ENCODE measurements at places on chromosomes 1 and 21.

GRCh38 chr1:28258628-28259251 is 578 bp upstream of the SESN2 start:
- DNase-seq = no peak

GRCh38 chr1:221164029-221164428 is 284.8 kb downstream of the HLX start:
- DNase-seq = no peak

DNA sequence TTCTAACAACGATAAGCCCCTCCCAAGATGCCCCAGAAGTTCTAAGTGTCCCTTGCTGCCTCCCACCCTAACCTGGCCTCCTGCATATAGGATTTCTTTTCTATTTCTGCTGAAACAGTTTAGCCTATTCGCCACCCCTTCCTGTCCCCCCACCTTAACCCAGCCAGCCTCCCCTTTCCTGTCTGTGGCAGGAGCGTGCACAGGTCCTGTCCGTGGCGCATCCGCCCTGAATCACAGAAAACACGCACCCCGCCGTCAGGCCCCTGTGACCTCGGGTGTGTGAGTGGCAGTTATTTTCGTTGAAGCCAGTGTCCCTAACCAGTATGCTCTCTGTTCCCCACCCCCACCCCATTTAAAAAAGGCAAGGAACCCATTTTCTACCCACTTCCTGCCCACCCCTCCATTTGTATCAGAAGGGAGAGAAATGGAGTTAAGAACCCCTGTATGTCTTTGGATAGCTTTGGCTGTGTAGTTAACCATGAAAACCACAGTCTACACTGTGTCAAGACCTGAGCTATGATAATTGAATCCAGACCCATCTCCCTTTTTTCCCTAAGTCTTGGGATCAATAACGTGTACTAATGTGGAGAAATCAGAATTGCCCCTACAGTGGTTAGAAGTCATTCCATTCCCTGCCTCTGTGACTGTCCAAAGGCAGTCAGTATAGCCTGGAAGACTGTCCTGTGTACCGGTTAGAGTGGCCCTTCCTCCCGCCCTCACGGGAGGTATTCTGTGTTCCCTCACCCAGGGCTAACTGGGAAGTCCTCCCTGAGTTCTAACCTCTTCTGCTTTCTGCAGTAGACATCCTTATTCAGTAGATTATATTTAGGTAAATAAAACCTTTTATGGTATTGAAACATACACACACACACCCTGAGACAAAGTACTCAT is 1.8 kb downstream of the PLEKHO1 start:
- no peak for DNase-seq

GRCh38 chr21:31772674-31773555 is 41.0 kb upstream of the SCAF4 start:
- DNase-seq = no peak

DNA sequence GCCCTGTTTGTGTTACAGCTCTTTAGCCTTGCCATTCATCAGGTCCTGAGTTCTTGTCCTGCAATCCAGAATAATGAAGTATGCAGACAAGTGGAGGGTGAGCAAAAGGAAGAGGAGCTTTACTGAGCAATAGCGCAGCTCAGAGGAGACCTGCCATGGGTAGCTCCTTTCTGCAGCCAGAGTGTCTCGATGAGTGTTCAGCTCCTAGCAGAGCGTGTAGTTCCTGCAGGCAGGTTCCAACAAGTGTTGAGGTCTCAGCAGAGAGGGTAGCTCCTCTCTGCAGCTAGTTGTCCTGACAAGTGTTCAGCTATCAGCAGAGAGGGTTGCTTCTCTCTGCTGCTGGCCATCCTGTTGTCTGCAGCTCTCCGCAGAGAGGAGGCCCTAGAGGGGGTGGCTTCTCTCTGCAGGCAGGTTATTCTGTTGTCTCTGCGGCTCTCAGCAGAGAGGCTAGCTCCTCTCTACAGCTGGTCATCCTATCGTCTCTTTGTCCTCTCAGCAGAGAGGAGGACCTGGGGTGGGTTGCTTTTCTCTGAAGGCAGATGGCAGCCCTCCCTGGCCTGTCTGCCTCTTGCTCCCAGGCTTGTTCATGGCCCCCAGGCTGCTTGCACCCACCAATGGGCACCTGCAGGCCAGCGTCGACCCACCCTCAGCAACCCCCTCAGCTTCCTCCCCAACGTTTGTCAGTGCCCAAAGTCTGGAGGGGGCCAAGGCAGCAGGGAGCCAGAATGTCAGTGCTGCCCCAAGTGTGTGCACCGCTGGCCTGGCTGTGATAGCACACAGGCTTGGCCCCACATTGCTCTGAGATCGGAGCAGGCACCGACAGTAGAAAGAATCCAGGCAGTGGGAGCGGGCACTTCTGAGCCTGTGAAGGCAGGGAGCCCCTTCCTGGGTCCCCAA is 112.5 kb upstream of the RUNX3 start:
- DNase-seq = no peak

- DNase-seq = peak; percentile 26
Measured at GRCh38 chr1:110412576-110412975, 5.1 kb upstream of the LAMTOR5 start.

DNA sequence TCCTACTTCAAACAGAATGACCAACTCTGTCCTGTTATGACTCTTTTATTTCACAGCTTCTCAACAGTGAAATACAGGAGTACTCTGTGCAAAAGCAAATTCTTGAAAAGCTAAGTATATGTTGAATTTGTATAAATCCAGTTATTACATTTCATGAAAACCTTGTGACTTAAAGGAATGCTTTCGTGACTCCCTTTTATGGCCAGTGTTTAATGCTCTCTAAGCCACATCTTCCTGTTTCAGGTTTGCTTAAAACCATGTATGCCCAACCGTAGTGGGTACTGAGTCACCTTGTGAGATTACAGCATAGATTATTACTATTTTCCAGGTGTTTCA is 40.2 kb upstream of the KIF1B start:
- DNase-seq = no peak

DNA sequence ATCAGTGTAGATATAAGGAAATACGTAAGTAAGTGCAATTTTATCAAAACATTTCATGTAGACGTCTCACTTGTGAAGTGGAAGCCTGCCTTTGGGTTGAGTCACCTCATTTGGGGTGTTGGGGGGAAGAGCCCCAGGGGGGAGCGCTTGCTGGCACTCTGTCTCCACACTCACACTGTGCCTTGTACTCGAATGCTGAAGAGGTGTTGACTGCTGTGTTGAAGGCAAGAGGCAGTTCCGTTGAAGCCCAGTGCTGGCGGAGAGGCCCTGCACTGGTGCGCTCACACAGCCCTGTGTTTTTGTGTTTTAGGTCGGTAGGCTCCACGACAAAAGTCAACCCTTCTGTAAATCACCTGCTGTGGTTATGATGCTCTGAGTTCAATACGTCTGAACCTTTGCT is 131.9 kb upstream of the COL6A1 start:
- no peak for DNase-seq

DNA sequence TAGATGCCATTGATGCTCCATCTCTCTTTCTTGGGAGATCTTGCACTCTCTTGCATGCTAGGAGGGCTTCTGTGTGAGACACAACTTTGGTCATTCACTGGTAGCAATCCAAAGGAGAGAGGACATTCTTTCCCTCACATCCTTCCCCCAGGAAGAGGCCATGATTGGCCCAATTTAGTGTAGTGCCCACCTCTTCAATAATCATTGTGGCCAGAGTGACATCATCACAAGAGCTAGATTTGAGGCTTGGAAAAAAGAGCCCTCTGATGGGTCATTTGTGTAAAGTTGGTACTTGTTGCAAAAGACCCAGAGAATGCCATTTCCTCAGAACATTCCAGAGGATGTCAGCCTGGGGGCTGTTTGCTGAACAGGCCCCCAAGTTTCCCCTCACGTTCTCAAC is 30.2 kb downstream of the S100A6 start:
- no peak for DNase-seq

- DNase-seq = no peak
Measured at GRCh38 chr1:51484591-51484990, 34.5 kb downstream of the EPS15 start.

- no peak for DNase-seq
Measured at GRCh38 chr21:21345296-21345695, 347.1 kb downstream of the NCAM2 start.

GRCh38 chr21:41761211-41761933 is 5.5 kb downstream of the RIPK4 start:
- DNase-seq = no peak

- no peak for DNase-seq
Measured at GRCh38 chr1:59412718-59413326, 115.9 kb downstream of the FGGY start.

DNA sequence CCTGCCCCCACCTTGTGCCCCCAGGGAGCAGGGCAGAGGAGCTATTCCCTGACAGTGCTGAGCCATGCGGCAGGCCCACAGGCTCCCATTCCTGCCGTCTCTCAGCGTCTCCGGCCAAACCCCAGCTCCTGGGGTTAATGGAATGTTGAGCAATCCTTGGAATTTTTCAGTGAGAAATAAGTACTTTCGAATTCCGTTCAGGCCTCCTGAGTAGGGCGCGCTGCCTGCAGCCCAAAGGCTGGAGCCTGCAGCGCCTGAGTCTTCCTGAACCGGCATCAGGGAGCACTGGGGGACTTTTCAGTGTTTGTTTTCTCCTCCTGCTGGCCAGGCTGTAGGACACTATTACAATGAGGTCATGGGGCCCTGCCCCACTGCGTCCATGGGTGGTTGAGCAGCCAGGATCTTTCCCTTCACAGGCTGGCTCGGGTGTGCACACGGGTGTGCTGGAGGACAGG is 33.3 kb upstream of the CSF1 start:
- DNase-seq = peak; percentile 92

GRCh38 chr1:59098655-59099054 is 198.2 kb upstream of the FGGY start:
- DNase-seq = no peak

GRCh38 chr21:32457360-32457840 is 44.9 kb downstream of the EVA1C start:
- no peak for DNase-seq

DNA sequence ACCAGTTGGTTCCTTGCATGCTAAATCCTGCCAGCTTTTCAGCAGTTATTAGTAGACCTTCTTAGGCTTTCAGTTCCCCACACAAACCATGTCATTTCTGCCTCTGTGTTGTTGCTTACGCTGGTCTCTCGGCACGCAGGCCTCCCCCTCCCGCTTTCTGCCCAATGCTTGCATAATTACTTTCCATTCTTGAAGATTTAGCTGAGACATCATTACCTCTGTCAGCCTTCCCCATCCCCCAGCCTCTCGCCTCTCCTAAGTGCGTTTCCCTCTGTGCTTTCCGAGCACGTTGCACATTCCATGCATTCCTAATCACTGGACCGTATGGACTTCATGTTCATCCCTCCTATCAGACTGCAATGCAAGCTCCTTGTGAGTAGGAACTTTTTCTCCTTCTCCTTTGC is 26.8 kb downstream of the TSHB start:
- peak; percentile 69 for DNase-seq

- no peak for DNase-seq
Measured at GRCh38 chr1:93317207-93317606, 28.5 kb upstream of the DR1 start.

- no peak for DNase-seq
Measured at GRCh38 chr1:206558794-206559671, 51.7 kb downstream of the RASSF5 start.

DNA sequence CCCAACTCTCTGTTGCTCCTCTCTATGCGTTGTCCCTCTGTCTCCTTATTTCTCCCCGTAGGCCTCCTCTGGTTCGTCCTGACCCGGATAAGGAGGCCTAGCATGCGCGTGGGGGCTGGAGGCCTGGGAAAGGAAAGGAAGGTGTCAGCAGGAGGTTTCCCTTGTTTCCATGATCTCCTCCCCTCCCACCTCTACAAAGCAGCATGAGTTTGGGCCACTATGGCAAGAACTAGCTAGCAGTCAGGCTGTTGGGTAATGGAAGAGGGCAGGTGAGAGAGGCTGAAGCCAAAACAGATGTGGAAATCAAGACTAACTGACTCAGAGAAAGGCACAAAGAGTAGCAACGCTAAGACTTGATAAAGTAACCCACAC is 687 bp upstream of the SEMA6C start:
- DNase-seq = no peak

DNA sequence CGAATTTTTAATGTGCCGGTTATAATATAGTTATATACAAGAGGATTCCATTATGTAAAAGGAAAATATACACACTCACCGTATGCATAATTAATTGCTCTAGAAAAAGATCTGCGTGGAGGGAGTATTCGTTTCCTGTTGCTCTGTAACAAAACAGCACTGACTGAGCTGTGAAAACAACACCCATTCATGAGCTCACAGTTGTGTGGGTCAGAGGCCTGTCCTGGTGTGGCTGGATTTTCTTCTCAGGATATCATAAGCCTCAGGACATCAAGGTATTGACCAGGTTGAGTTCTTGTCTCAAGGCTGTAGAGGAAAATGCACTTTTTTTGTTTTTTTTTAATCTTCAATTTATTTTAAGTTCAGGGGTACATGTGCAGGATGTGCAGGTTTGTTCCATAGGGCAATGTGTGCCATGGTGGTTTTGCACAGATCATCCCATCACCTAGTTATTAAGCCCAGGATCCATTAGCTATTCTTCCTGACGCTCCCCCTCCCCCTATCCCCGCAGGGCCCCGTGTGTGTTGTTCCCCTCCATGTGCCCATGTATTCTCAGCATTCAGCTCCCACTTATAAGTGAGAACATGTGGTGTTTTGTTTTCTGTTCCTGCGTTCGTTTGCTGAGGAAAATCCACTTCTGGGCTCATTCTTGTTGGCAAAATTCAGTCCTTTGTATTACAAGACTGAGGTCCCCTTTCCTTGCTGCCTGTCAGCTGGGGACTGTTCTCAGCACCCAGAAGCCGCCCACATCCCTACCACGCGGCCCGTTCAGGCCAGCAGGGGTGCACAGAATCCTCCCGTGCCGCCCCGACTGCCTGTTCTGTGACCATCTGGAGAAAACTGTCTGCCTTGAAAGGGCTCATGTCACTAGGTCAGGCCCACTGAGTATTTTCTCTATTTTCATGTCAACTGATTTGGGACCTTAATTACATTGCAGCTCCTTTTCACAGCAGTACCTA is 87.4 kb upstream of the ERRFI1 start:
- DNase-seq = no peak

- no peak for DNase-seq
Measured at GRCh38 chr1:31949862-31950261, 11.7 kb upstream of the PTP4A2 start.

DNA sequence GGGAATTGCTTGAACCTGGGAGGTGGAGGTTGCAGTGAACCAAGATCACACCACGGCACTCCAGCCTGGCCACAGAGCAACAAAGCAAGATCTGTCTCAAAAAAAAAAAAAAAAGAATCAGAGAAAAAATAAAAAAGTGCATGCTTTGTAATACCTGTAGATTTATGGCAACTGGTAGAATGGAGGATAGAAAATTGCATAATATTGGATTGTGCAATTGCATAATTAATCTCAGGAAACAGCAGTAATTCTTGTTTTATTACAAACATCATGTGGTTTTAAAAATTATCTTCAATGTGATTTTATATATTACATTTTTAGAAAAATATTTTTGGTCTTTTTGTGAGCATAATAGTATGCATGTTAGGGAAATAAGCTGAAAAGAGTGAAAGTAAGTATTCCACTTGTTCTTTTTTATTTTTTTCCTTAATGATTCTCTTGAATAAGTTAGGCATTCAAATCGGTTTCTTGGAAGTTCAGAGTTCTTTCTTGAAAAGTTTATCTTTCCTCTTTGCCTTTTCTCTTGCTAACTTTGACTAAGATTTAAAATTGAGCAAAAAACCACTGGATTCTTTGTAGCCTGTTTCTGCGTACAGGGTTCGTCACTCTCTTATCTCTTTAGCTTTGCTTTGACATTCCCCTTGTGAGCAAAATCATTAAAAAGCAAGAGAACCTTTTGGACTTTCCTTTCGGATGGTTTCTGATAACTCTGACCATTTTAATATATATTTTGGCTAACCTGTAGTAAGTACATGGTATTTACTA is 127.5 kb upstream of the ADAMTS5 start:
- peak; percentile 40 for DNase-seq

GRCh38 chr1:67261680-67262079 is 46.0 kb upstream of the IL12RB2 start:
- no peak for DNase-seq

- no peak for DNase-seq
Measured at GRCh38 chr1:230105754-230106625, 39.0 kb downstream of the GALNT2 start.
